ENCODE measurements at places on chromosomes 16 and 17.

DNA sequence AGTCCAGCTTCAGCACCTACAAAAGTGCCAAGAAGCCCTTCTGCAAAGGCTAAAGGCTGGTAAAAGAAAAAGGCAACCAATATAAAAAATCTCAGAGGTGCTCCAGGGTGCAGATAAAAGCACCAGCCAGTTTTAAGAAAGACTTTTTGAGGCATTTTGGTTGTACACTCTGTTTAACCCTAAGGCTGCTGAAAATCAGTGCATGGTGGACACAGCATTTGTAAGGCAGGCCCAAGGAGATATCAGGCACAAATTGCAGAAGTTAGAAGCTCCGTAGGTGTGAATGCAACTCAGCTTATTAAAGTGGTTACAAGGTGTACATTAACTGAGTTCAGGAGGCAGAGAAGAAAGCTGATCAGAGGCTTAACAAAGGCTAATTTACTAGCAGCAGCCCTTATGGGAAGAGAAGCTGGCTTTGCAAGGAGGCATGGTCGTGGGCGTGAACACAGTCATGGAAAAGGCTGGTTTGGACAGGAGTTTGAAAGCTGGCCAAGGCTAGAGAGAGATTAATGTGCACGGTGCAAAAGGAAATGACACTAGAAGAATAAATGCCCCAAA lies 21.1 kb downstream of the ACSM1 start:
- DNase-seq = no peak

GRCh38 chr16:65534121-65534528 lies 412.3 kb upstream of the CDH11 start:
- DNase-seq = no peak

DNA sequence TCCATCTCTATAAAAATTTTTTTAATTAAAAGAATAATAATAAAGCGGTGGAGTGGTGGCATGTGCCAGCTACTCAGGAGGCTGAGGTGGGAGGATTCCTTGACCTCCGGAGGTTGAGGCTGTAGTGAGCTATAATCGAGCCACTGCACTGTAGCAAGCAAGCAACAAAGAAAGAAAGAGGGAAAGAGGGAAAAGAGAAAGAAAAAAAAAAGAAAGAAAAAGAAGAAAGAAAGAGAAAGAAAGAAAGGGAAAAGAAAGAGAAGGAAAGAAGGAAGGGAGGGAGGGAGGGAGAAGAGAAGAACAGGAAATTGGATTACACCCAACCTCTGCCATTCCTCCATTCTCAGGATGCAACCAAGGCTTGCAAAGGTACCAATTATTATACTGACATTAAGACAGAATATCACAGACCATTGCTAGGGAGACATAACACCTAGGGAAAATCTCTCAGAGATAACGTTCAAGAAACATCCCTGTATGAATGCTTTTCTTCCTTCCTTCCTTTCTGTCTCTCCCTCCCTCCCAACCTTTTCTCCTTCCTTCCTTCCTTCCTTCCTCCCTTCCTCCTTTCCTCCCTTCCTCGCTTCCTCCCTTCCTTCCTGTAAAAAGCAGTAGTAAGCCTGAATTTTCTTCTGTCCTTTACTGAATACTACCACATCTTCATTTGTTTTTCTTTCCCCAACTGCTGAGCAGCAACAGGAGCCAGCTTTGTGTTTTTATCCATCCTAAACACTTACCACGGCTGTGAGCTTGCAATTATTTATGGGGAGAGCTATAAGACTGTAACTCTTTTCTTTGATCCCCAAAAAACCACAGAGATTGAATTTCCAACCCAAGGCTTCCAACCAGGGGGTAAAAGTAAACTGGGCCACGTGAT lies 1.8 kb upstream of the LITAF start:
- no peak for DNase-seq

- DNase-seq = peak; percentile 46
Measured at GRCh38 chr16:71723537-71724319, 773 bp downstream of the PHLPP2 start.

GRCh38 chr16:15948532-15949209 lies 745 bp upstream of the ABCC1 start:
- no peak for DNase-seq

- peak; percentile 27 for DNase-seq
Measured at GRCh38 chr16:23508589-23509440, 1.5 kb downstream of the GGA2 start.

DNA sequence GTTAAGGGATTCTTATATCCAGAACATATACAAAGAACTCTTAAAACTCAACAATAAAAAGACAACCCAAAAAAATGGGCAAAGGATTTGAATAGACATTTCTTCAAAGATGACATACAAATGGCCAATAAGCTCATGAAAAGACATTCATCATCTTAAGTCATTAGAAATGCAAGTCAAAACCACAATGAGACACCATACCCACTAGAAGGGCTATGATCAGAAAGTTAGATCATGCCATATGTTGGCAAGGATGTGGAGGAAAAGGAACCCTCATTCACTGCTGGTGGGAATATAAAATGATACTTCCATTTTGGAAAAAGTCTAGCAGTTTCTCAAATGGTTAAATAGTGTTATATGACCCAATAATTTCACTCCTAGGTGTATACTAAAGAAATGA lies 9.4 kb downstream of the PLD6 start:
- no peak for DNase-seq

- no peak for DNase-seq
Measured at GRCh38 chr17:81518785-81519283, 6.2 kb upstream of the ACTG1 start.

DNA sequence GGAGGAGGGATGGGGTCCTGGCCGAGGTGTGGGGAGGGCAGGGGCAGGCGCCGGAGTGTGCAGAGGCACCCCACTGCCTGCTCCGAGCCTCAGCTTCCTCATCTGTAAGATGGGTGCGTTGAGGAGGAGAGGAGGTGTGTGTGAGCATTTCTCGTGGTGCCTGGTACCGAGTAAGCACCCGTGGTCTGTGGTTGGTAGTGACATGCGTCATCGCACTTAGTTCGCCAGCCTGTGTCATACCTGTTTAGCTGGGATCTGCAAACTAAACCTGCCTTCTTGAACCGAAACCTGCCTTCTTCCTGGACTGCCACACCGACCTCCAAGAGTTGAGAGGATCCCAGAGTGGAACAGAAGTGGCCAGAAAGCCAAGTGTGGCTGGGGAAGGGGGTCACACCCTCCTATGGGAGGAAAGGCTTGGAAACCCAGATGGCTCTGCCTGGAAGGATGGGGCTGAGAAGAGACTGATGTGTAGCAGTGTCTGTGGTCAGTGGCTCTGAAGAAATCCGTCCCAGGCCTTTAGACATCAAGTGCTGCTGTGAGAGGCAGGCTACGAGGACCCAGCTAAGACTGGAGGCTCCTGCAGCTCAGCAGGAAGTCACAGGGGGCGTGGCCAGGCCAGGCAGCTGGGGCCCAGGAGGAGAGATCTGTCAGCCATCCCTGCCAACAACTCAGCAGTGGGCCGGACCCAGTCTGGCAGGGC lies 162.6 kb upstream of the PLCG2 start:
- no peak for DNase-seq

- DNase-seq = no peak
Measured at GRCh38 chr17:58702708-58703107, 10.3 kb downstream of the RAD51C start.

DNA sequence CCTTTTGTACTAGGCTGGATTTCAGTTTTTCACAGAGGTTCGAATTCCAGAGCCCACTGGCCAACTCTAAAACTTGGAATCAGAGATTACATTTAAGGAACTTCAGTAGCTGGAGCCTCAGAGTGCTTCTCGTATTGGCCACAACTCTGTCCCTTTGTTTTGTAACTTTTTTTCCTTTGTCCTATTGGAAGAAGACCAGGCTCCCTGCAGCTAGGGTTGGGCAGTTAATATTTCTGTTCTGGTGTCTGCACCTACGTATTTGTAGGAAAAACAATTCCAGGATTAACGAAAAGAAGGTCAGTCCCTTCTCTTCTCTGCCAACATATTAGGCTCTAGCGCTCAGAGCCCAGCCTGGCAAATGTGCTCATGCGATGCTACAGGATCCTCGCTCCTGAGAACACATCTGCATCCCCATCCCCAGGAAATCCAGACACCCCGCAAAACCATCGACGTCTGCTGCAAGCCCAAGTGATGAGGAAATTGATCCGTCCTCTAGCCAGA lies 1.9 kb downstream of the CDH11 start:
- DNase-seq = no peak

GRCh38 chr16:65675161-65675560 lies 553.3 kb upstream of the CDH11 start:
- DNase-seq = no peak

DNA sequence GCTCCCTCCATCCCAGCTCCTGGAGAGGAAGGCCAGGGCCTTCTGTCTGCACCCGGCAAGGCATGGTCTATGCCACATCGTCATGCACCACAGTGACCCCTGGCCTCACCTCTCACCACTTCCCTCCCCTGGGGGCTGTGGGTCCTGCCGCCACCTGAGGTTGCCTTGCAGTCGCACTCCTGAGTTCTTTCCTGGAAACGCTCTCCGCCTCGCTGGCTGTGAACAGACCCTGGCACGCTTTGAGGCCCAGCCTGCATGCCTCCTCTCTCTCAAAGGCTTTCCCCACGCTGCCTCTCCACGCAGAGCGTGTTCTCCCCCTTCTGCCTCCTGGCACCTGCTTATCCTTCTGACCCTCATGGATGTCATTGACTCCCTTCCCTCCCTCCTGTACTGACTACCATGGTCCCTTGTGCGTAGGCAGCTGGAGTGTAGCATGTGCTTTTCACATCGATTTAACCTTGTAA lies 45.4 kb downstream of the SEC14L1 start:
- no peak for DNase-seq

- DNase-seq = no peak
Measured at GRCh38 chr16:87895641-87896141, 26.4 kb upstream of the SLC7A5 start.

DNA sequence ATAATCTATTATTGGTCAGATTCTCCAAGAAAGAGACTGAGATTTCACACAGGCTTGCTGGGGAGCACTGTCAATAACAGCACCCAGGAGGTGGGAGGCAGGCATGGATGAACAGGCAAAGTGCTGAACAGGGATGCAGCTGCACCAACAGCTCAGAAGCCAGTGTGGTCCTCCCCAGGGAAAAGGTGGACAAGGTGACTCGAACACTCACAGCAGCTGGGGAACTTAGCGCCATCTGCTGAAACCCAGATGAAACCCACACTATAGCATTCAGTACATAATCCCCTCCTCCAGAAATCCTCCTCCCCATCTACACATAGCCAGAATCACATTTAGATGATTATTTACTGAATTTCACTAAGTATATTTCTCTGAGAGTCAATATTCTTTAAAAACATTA lies 255.2 kb upstream of the WSB1 start:
- peak; percentile 23 for DNase-seq

DNA sequence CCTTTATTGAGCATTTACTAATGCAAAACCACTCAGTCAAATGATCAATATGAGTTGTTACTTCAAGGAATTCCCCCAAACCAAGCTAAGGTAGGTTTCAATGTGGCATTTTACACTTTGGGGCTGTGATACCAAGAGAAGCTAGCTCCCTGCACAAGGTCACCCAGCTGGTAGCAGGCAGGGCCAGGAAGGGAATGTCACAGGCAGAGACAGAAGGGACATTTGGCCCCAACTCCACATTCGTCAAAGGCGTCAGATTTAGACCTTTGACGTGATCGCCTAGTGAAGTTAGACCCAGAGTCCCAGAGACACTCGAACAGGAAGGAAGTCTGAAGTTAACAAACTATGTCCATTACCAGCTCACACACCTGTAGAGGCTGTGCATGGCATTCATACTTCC lies 5.5 kb upstream of the SMG1 start:
- no peak for DNase-seq

- no peak for DNase-seq
Measured at GRCh38 chr16:86635176-86635876, 57.0 kb downstream of the FOXL1 start.

- no peak for DNase-seq
Measured at GRCh38 chr17:34884597-34884996, 76.7 kb downstream of the CCT6B start.

GRCh38 chr16:10741844-10742243 lies 1.8 kb upstream of the NUBP1 start:
- no peak for DNase-seq

GRCh38 chr17:82080789-82081464 lies 15.3 kb upstream of the DUS1L start:
- DNase-seq = no peak

DNA sequence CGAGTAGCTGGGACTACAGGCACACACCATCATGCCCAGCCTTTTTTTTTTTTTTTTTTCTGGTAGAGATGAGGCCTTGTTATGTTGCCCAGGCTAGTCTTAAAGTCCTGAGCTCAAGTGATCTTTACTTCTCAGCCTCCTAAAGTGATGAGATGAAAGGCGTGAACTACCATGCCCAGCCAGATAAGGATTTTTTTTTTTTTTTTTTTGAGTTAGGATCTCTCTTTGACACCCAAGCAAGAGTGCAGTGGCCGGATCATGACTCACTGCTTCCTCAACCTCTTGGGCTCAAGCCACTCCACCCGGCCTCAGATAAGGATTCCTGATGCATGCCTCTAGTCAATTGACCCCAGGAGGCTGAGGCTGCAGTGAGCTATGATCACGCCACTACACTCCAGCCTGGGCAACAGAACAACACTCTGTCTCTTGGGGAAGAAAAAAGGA lies 11.2 kb upstream of the PLEKHG4 start:
- no peak for DNase-seq

GRCh38 chr17:50055426-50056216 lies at the start of gene ITGA3:
TSS of gene ITGA3 (plus strand) at chr17:50056110. CDS start at chr17:50056440, 330 bp downstream.
- peak; percentile 39 for DNase-seq

DNA sequence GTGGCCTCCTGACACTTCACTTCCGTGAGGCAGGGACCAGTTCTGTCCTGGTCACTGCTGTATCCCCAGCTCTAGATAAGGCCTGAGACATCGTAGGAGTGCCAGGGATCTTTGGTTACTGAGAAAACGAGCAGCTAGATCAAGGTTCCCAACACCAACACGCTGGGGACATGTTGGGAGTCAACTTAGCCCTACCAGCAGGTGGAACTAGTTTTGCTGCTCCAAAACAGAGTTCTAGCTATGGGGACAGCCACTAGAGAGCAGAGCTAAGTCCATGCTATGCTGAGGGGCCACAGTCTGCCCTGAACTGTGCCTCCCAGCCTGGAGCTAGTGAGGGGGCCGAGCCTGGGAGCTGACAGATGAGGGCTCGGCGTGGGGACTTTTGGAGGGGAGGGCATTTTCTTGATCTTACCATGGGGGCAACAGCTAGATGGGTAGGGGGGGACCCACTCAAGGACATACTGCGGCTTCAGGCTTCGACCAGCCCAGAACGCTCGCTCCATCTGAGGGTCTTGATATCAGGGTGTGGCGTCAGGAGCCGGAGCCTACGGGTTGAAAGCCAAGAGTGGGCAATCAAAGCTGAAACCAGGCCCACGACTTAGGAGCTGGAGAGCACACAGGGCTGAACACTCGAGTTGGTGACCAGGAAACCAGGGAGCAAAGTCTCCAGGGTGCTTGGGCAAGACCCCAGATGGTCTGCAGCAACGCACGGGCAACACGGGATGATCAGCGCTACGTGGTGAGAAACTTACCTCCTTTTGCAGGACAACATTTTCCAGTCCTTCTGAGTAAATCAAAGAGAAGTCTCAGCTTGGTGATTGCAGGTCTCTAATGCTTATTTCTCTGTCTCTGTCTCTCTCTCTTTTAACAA lies 13.4 kb downstream of the SNX20 start:
- no peak for DNase-seq

GRCh38 chr16:78452025-78452555 lies 352.6 kb downstream of the WWOX start:
- DNase-seq = no peak

GRCh38 chr17:70130289-70130688 lies 39.0 kb upstream of the KCNJ2 start:
- DNase-seq = no peak

GRCh38 chr16:75497558-75497957 lies 2.3 kb upstream of the CHST6 start:
- DNase-seq = no peak

GRCh38 chr17:9226794-9227135 lies 205.5 kb downstream of the NTN1 start:
- no peak for DNase-seq
